Stimulated activated CD8-positive, alpha-beta memory T cell treated with anti-CD3 and anti-CD28 coated beads, Interleukin-4, amount 100 ng/mL, for 4 hours (primary cell): ENCODE measurements at places on chromosomes 13 and 19.
A peak's percentile ranks its signal among the peaks of the same experiment; 100 is the strongest.

DNA sequence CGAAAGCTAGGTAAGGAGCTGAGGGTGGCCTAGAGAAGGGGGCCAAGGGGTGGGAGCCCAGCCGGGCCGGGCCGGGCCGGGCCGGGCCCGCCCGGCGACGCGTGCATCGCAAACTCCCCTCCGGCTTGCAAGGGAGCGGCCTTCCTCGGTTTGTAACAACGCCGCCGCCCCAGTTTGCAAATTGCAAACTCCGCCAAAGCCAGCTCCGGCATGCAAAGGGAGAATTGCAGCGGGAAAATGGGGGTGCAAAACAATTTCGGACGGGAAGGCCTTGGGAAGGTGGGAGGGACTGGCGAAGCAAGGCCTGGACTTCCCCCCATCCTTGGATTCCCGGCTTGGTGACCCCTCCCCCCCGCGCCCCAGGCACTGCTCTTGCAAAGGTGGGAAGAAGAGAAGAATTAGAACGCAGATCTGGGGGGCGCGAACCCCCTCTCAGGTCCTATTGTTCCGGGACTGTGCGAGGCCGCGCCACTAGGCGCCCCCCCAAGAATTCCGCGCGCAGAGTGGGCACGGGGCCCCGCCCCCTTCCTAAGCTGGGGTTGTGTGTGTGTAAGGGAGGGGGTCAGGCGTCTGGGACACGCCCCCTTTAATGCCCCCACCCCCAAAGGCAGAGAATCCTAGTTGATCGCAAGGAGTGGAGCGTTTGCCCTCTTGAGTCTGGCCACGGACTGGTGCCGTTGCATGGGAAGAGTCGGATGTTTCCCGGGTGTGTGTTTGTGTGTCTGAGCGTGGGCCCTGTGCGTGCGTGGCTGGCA, 926 bp downstream of the PRR12 start:
- DNase-seq: no peak

- DNase-seq: peak; percentile 28
These were observed 195.6 kb downstream of the GGACT start for GRCh38 chr13:100392709-100393630.

DNA sequence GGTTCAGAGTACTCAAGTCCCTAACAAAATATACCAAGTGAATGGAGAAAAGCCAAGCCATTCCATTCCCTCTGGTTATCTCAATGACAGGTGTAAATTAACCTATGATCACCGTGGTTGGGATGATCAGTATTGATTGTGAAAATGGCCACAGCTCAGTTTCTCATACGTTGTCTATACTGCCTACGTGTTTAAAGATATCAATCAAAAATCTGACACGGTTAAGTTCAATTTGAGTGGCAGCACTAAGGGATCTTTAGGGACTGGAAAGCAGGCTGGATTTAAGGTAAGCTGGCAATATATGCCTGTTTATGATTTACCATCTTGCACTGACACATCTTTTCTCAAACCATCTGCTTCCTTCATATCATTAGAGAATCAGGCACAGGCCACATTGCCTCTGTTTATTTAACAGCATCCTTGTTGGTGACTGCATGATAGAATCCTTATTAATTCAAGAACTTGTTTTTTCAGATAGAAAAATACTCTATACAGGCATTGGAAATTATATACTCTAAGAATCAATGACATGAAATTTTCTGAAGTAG, 907.9 kb downstream of the PCDH9 start:
- no peak for DNase-seq

DNA sequence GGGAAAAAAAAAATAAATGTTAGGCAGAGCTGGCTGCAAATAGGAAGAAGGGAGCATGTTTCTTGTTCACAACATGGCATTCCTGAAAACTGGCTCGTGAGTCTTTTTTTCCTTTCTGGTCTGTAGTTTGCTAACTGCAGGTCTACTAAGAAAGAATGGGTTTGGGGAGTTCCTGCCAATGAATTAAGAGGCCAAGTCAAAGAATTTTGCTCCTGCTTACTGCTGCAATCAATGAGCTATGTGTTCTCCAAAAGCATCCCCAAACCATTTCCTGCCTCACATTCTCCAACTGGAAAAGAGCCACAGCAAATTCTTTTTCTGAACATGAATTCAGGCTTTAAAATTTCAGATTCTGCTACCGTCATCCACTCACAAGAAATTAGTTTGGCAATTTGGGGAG, 88.6 kb downstream of the DCT start:
- DNase-seq: no peak

GRCh38 chr19:54921082-54921481, 15.1 kb downstream of the NCR1 start:
- no peak for DNase-seq

DNA sequence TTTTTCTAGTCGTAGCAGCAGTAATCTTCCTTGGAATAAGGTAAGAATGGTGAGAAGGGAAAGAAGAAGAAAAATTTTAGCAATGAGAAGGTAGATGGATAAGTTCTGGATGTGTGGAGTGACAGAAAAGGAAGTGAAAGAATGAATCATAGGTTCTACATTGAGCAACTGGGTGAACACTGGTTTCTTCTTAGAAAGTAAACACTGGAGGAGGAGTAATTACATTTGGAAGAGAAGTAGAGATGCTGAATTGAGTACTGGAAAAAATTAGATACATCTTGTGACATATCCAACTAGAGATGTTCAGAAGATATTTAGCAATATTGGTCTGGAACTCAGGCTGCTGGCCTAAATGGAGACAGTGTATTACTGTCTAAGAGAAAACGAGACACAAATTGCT, 148.5 kb downstream of the GPC5 start:
- no peak for DNase-seq
